ENCODE measurements at places on chromosomes 6 and 20.
A peak's percentile ranks its signal among the peaks of the same experiment; 100 is the strongest.

GRCh38 chr20:34750484-34750883, 46.3 kb downstream of the TP53INP2 start:
- H3K36me3 ChIP-seq = peaks cover 41% of the 10 kb centered on the region
- H3K27ac ChIP-seq = no peak overlapping the region
- no peaks in the 10 kb centered on the region for H3K4me1 ChIP-seq
- DNase-seq = no peak
- no peak overlapping the region for H3K4me3 ChIP-seq

- no peaks in the 10 kb centered on the region for H3K36me3 ChIP-seq
- no peaks in the 10 kb centered on the region for H3K27me3 ChIP-seq
- no peaks in the 10 kb centered on the region for H3K4me1 ChIP-seq
These were observed 133.3 kb upstream of the ARMC2 start for GRCh38 chr6:108714766-108715414.

DNA sequence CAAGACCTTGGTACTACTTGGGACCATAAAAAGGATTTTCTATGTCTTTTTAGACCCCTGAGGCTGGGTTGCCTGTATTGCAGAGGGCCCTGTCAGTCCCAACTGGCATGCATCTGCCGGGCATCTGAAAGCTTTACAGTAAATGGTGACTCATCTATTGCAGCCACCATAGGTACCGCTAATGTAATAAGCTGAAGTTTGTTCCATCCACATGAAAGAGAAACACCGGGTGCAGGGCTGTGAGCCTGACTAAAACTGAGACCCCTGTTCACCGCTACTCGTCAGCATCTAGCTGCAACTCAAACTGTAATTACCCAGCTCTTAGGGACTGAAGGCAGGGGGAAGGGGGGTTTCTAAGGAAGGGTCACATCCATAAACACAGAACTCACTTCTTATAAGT, 49.5 kb downstream of the TRERF1 start:
- no peaks in the 10 kb centered on the region for H3K36me3 ChIP-seq
- DNase-seq = no peak
- H3K4me1 ChIP-seq = peaks cover 55% of the 10 kb centered on the region
- H3K4me3 ChIP-seq = no peak overlapping the region

GRCh38 chr6:13624871-13625288, 9.7 kb downstream of the NOL7 start:
- peaks cover 6% of the 10 kb centered on the region for H3K4me1 ChIP-seq
- peaks cover 42% of the 10 kb centered on the region for H3K36me3 ChIP-seq
- DNase-seq = peak; percentile 85
- H3K4me3 ChIP-seq = no peak overlapping the region
- H3K27me3 ChIP-seq = no peaks in the 10 kb centered on the region

- no peaks in the 10 kb centered on the region for H3K27me3 ChIP-seq
- no peaks in the 10 kb centered on the region for H3K4me1 ChIP-seq
- no peaks in the 10 kb centered on the region for H3K36me3 ChIP-seq
These were observed 137.6 kb upstream of the RIN2 start for GRCh38 chr20:19620446-19620845.

GRCh38 chr6:71239694-71240093, 48.9 kb upstream of the OGFRL1 start:
- no peak overlapping the region for H3K27ac ChIP-seq
- no peaks in the 10 kb centered on the region for H3K36me3 ChIP-seq
- H3K27me3 ChIP-seq = no peaks in the 10 kb centered on the region
- peaks cover 5% of the 10 kb centered on the region for H3K4me1 ChIP-seq
- DNase-seq = no peak

GRCh38 chr6:18632670-18633410, 245.7 kb downstream of the RNF144B start:
- H3K4me3 ChIP-seq = no peak overlapping the region
- H3K4me1 ChIP-seq = no peaks in the 10 kb centered on the region
- H3K36me3 ChIP-seq = no peaks in the 10 kb centered on the region
- H3K27ac ChIP-seq = no peak overlapping the region
- H3K27me3 ChIP-seq = no peaks in the 10 kb centered on the region

DNA sequence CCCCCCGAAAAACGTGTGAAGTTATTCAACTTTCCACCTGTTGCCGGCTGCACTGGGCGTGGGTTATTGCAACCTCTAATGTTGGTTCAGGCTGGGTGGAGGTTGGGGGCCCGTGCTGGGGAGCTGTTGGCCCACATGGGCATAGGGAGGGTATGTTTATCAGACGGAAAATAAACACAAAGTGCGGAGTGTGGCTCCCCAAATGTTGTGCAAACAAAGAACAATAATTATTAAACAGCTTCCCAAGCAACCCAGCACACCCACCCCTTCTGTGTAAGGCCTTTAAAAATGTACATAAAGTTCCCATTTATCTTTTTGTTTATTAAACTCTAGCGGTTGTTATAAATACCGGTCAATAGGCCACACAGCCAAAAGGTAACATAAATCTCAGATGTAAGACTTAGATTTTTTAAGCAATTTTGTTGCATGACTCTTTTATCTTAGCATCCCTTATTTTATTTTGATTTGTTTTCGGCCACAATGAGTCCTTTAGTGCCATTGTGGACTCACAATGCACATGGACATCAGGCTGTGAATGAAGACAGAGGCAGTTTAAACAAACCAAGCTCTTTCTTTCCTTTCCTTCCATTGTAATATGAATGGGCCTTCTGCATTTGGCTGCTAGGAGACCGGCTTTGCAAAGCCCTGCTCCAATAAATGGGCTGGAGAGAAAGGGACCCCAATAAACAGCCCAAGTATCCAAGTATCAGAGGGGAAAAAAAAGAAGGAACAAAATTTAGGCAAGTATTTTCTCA, 6.9 kb upstream of the DLL1 start:
- H3K4me3 ChIP-seq = no peak overlapping the region
- H3K4me1 ChIP-seq = peaks cover 9% of the 10 kb centered on the region
- DNase-seq = no peak
- H3K36me3 ChIP-seq = no peaks in the 10 kb centered on the region
- H3K27ac ChIP-seq = no peak overlapping the region

DNA sequence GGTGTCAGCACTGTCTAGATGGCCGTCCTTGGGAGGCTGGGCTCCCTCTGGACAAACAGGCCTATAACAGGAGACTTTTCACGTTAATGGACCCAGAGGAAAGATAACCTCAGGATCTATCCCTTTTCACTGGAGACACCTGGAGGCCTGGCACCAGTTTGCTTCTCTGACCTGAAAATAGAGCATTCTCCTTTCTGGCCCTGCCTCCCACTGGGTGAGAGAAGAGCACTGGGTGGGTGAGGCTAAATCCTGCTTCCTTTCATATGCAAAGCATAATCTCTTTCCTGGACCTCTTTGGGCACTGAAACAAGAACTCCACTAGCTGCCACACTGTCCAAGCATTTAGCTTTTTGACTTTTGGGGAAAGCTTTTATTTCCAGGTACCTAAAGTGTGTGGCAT, 78.3 kb downstream of the FOXO3 start:
- no peaks in the 10 kb centered on the region for H3K36me3 ChIP-seq
- DNase-seq = no peak
- H3K27ac ChIP-seq = no peak overlapping the region

- H3K27ac ChIP-seq = no peak overlapping the region
- H3K36me3 ChIP-seq = no peaks in the 10 kb centered on the region
- no peak overlapping the region for H3K4me3 ChIP-seq
- no peak for DNase-seq
- no peaks in the 10 kb centered on the region for H3K27me3 ChIP-seq
- H3K4me1 ChIP-seq = no peaks in the 10 kb centered on the region
These were observed 2.5 kb downstream of the TTLL2 start for GRCh38 chr6:167327391-167327790.

DNA sequence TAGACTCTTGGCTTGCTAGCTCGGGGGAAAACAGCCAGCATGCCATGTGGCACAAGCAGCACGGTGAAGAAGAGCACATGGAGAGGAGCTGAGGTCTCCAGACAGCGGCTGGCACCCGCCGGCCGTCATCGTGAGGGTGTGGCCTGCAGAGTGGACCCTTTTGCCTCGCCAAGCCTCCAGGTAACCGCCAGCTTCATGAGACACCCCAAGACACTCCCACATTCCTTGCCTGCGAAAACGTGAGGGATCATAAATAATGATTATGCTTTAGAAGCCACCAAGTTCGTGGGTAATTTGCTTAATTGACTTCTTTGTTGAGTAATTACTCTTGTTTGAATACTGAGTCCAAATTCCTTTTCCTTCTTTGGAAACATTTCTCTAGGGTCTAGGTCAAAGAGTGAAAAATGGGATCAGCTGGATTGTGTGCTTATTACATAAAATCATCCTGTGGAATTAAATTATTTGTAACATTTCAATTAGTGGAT, 23.2 kb downstream of the FAM50B start:
- H3K4me1 ChIP-seq = no peaks in the 10 kb centered on the region
- DNase-seq = no peak
- H3K27ac ChIP-seq = no peak overlapping the region
- no peak overlapping the region for H3K4me3 ChIP-seq

DNA sequence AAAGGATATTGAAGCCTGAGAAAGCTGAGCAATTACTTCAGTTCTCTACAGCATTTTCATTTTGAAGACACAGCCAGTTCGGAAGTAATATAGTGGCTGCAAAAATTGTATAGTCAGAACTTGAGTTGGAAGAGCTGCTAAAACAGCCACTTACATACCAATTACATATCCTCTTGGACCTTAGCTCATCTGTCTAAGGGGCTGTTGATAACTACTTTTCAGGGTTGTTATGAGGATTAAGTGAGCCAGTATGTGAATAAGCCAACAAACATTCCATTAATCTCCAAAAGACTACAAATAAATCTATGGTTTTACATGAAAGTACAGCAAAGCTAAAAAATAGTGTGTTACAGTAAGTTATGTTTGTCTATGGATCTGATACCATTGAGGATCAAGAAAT, 59.7 kb downstream of the TMEM200A start:
- no peaks in the 10 kb centered on the region for H3K27me3 ChIP-seq
- no peaks in the 10 kb centered on the region for H3K4me1 ChIP-seq
- no peak overlapping the region for H3K4me3 ChIP-seq
- DNase-seq = no peak
- no peak overlapping the region for H3K27ac ChIP-seq

GRCh38 chr6:26351544-26351953, 13.4 kb upstream of the BTN3A2 start:
- H3K36me3 ChIP-seq = no peaks in the 10 kb centered on the region
- H3K4me1 ChIP-seq = peaks cover 5% of the 10 kb centered on the region
- no peaks in the 10 kb centered on the region for H3K27me3 ChIP-seq
- DNase-seq = no peak
- no peak overlapping the region for H3K27ac ChIP-seq

- H3K4me1 ChIP-seq = peaks cover 2% of the 10 kb centered on the region
- H3K4me3 ChIP-seq = no peak overlapping the region
- no peaks in the 10 kb centered on the region for H3K27me3 ChIP-seq
- no peaks in the 10 kb centered on the region for H3K36me3 ChIP-seq
- peak; percentile 69 for DNase-seq
These were observed 437.3 kb downstream of the DHX35 start for GRCh38 chr20:39399463-39399862.

- no peak overlapping the region for H3K27ac ChIP-seq
- peaks cover 2% of the 10 kb centered on the region for H3K27me3 ChIP-seq
- H3K36me3 ChIP-seq = no peaks in the 10 kb centered on the region
- peak overlapping the region; percentile 81 for H3K4me3 ChIP-seq
These were observed 744 bp downstream of the RAB23 start for GRCh38 chr6:57221191-57221935.

GRCh38 chr6:31614075-31614619, 887 bp upstream of the AIF1 start:
- H3K4me1 ChIP-seq = peaks cover 25% of the 10 kb centered on the region
- no peaks in the 10 kb centered on the region for H3K36me3 ChIP-seq
- no peak overlapping the region for H3K4me3 ChIP-seq
- no peak overlapping the region for H3K27ac ChIP-seq

GRCh38 chr20:7094438-7094997, 327.0 kb downstream of the BMP2 start:
- no peaks in the 10 kb centered on the region for H3K4me1 ChIP-seq
- DNase-seq = peak; percentile 53
- H3K4me3 ChIP-seq = no peak overlapping the region
- no peak overlapping the region for H3K27ac ChIP-seq
- no peaks in the 10 kb centered on the region for H3K36me3 ChIP-seq

- H3K4me3 ChIP-seq = no peak overlapping the region
- no peak overlapping the region for H3K27ac ChIP-seq
- H3K4me1 ChIP-seq = peaks cover 12% of the 10 kb centered on the region
These were observed 41.0 kb upstream of the TMEM217 start for GRCh38 chr6:37298958-37299357.

DNA sequence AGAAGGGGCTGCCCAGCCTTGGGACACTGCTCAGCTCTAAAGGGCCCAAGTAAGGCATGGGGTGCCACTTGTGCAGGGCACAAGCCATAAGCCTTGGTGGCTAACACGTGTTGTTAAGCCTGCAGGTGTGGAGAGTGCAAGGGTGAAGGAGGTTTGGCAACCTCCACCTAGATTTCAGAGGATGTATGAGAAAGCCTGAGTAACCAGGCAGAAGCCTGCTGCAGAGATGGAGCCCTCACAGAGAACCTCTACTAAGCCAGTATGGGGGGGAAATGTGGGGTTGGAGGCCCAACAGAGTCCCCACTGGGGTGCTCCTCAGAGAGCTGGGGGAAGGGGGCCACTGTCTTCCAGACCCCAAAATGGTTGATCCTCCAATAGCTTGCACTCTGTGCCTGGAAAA, 32.6 kb downstream of the SERINC1 start:
- no peak for DNase-seq
- no peak overlapping the region for H3K27ac ChIP-seq
- H3K4me1 ChIP-seq = no peaks in the 10 kb centered on the region
- no peak overlapping the region for H3K4me3 ChIP-seq
- peaks cover 71% of the 10 kb centered on the region for H3K36me3 ChIP-seq

DNA sequence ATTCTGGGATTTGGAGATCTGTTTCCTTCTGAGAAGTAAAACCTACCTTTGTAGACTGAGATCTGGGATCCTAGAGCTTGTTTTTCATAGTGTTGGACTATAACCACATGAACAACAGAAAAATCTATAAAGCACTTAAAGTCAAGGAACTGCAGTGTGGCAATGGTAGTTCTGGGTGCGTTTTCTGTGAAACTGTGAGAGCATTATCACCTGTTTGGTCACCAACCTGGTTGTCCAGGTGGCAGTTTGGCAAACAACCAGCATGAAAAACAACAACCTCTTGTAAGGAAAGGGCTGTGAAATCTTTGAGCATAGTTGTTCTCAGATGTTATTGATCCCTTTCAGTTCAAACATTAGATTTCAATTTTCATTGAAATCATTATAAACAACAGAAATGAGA, 215.8 kb upstream of the CITED2 start:
- no peaks in the 10 kb centered on the region for H3K27me3 ChIP-seq
- H3K27ac ChIP-seq = no peak overlapping the region
- no peak overlapping the region for H3K4me3 ChIP-seq
- no peaks in the 10 kb centered on the region for H3K4me1 ChIP-seq

GRCh38 chr6:107069631-107070548, 41.9 kb downstream of the MTRES1 start:
- H3K4me1 ChIP-seq = no peaks in the 10 kb centered on the region
- no peak overlapping the region for H3K27ac ChIP-seq
- no peak for DNase-seq
- no peaks in the 10 kb centered on the region for H3K27me3 ChIP-seq
- no peaks in the 10 kb centered on the region for H3K36me3 ChIP-seq

DNA sequence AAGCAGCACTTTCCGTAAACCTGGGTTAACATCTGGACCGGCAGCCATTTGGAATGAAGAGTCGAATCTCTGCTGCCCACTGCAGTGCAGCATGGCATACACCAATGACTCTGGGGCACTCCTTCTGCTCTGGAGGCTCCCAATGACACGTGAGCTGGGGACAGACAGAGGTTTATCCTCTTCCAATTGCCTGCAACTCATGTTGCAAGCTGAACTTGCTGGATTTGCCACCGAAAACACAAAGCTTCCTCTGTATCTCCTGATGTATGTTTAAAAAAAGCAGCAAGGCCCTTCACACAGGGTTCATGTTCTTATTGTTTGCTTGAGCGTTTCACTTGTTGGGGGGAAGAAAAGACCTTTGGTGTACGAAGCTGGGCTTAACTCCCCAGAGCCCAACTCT, 10.8 kb downstream of the NCOA5 start:
- no peaks in the 10 kb centered on the region for H3K27me3 ChIP-seq
- H3K4me1 ChIP-seq = peaks cover 38% of the 10 kb centered on the region
- H3K4me3 ChIP-seq = no peak overlapping the region
- DNase-seq = no peak
- H3K36me3 ChIP-seq = peaks cover 17% of the 10 kb centered on the region

Data from Karpas-422 (cell line).